Fibroblast of skin of left quadriceps (primary cell): ENCODE measurements at places on chromosomes 6 and 20.

DNA sequence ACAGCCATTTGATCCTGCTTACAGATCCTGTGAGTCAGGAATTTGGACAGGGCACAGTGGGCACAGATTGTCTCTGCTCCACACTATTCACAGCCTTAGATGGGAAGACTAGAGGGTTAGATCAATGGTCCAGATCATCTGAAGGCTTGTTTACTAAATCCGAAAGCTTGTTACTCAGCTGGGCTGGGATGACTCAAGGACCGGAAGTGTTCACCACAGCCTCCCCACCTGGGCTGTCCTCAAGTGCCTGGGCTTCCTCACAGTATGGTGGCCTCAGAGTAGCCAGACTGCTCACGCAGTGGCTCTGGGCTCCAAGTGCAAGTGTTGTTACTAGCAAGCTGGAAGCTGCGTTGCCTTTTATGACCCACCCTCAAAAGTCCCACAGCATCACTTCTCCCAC, 75.4 kb upstream of the INSM1 start:
- no peak for DNase-seq

- DNase-seq: no peak
Observed at GRCh38 chr6:24446670-24447069, 42.7 kb downstream of the GPLD1 start.

DNA sequence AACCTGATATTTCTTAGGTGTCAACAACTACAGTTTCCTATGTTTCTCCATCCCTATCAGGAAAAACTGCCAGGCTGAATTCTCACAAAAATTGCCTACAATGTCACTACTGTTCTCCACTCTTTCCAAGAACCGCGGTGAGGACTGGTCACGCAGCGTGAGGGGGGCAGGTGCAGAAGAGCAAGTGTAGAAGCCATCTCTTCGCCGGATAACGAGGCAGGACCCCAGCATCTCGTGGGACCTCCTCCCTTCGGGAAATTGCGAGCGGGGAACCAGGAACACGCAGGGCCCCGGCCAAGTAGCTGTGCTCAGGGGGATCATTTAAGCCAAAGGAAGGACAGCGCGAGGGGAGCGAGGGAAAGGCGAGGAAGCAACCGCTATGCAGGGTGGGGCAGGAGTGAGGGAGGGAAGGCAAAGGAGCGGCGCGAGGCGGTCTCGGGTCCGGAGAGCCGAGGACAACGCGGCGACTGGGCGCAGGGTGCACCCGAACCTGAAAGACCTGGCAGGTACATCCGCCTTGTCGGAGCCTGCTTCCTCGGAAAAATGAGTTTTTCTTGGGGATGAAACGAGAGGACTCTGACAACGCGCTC, 559 bp downstream of the APMAP start:
- DNase-seq: no peak

GRCh38 chr6:75347898-75348610, 63.5 kb upstream of the TMEM30A start:
- no peak for DNase-seq

DNA sequence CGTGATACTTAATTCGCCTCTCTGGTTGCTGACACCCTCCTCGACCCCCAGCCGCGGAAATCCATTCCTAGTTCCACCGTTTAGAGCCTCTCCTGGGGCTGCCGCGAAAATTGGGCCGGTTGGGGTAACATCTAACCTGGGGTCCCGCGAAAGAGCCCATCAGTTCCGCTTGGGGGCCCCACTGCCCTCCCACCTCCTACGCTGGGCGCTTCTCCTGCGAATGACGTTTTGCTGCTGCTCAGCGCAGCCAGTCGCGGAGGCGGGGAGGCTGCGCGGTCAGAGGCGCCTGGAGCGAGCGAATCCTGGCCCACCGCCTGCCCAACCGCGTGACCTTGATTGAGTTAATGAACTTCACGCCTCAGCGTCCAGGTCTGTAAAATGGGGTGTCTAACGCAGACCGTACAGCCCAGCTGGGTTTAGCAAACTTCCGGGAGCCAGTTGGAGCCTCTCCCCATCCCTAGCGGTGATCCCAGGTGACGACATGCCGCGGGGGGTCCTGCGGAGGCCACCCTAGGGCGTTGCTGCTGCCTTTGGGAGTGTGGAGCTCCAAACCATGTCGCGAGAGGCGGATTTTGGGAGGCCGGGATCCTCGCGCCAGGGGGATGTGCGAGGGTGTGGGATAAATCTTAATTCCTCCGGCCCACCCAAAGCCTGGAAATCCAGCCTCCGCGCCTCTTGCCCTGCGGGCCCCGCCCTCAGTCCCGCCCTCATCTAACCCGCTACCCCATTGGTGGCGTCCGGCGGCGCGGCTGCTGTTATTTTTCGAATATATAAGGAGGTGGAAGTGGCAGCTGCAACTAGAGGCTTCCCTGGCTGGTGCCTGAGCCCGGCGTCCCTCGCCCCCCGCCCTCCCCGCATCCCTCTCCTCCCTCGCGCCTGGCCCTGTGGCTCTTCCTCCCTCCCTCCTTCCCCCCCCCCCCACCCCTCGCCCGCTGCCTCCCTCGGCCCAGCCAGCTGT, at the start of gene CDC25B:
Gene CDC25B, plus strand, starts transcription at position 800 of the 958 bp plus-strand sequence. CDS start 222 bp downstream, outside the sequence.
- peak; percentile 79 for DNase-seq

GRCh38 chr6:166441325-166442078, 58.8 kb upstream of the MPC1 start:
- DNase-seq: no peak

DNA sequence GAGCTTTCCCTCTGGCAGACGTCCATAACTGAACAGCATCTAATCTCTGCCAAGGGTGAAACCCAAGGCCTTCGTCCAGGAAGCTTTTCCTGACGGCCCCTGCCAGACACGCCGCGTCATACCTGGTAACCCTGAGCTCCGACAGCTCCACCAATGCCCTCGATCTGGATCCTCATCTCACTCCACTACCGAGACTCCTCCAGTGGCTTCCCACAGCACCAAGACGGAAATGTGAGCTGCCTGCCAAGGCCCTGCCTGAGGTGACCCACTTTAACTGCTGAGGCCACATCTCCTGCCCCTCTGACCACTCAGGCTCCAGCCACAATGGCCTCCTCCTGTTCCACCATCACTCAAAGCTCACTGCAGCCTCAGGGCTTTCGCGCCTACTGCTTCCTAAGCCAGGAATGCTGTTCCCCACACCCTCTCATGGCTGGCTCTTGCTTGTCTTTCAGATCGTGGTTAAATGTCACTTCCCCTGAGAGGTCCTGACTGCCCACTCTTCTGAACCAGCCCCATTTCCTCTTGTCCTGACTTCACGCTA, 143.2 kb downstream of the PREX1 start:
- no peak for DNase-seq

- peak; percentile 26 for DNase-seq
Observed at GRCh38 chr20:3420211-3420707, 12.8 kb upstream of the DNAAF9 start.

DNA sequence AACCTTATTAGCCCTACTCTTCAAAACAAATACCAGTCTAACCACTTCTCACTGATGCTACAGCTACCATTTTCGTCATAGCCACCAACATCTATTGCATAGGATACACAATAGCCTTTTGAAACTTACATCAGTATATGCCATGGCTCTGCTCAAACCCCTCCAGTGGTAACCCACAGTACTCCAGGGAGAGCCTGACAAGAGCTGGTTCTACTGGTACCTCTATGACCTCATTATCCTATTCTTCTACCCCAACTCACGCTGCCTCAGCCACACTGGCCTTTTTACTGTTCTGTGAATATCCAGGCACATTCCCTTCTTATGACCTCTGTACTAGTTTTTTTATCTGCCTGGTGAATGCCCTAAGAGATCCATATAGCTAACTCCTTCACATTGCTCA, 157.6 kb downstream of the ARHGAP18 start:
- no peak for DNase-seq

DNA sequence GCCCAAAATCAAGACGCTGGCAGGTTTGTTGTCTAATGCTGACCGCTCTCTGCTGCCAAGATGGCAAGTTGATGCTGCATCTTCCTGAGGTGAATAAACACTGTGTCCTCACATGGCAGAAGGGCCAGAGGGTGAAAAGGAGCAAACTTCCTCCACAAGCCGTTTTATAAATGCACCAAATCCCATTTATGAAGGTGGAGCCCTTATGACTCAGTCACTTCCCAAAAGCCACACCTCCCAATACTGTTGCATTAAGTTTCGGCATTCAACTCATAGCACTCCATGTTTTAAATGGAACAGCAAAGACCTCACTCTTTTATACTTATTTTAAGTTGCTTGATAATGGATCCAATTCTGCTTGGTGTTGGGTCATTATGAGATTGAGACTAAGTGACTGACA, 316.6 kb downstream of the RFPL4B start:
- no peak for DNase-seq

DNA sequence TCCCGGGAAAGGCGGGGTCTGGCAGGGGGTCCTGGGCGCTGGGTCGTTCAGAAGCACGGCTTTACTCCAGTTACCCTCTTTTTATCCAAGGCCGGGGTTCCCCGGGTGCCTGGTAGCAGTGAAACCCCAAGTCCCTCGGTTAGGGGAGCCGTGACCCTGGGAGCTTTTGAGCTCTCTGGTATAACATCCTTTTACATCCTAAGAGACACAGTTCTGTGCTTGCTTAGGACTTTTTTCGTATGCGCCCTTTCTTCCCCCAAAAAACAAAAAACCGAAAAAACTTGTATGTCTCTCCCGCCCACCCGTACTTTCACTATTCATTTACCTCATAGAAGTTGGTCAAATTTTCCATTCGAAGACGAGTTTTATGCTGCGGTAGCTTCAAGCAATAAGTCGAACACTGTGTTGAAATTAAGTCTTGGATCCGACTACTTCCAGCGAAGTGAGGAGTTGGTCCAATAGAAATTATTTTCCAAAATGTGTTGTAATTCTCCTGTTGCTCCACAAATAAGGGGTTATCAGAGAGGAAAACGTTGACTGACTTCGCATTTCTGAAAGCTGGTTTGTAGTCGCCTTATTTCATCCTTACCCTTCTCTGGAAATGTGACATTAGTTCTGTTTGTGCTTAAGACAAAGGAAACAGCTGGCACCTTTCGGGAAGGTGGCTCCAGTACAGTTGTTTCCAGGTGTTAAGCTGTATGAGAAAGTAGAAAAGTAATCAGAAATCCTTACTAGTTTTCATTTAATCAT, 816 bp upstream of the MAN1A1 start:
- peak; percentile 32 for DNase-seq

DNA sequence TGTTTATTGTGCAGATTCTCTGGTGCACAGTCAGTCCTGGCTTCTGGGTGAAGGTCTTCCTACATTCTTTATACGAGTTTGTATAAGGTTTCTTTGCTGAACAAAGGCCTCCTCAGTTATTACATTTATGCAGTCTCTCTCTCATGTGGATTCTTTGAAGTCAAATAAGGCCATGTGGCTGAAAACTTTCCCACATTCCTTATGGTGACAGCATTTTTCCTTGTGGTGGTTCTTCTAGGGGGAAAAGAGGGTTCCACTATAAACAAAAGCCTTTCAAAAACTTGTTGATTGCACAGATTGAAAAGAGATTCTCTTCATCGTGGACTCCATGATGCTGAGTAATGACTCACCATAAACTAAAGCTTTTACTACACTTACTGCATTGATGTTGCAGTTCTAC, 19.2 kb downstream of the ZSCAN12 start:
- DNase-seq: no peak
